Stimulated activated CD8-positive, alpha-beta memory T cell treated with anti-CD3 and anti-CD28 coated beads, Interleukin-15, amount 100 ng/mL, for 24 hours (primary cell): ENCODE measurements at places on chromosomes 2 and 18.

- DNase-seq, result no peak
Measured at GRCh38 chr2:2320486-2321199, 10.4 kb downstream of the MYT1L start.

- DNase-seq, result no peak
Measured at GRCh38 chr2:160610041-160610440, 116.4 kb upstream of the RBMS1 start.

DNA sequence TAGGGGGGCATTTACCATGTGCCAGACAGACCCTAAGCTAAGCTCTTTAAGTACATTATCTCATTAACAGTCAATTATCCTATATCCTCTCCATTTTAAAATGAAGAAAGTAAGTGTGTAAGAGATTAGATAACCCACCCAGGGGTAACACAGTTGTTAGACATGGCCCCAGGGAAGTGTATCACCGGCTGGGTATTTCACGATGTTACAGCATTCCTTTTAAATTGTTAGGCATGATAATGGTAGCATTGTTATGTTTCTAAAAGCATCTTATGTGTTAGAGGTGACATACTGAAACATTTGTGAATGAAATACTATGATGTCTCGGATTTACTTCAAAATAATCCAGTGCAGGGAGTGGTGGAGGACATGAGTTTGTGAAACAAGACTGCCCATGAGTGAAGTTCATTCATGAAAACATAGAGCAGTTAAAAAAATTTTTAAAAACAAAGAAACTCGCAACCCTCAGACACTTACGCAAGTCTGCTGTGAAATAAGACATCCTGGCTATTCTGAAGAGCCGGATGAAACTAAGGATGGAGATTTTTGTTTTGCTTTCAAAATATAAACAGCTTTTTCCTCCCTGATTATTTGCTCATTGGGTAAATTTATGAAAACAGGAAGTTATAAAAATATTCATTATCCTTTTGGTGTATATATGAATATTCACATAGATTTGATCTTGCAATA lies 54.9 kb downstream of the IL1RL2 start:
- DNase-seq, result no peak

DNA sequence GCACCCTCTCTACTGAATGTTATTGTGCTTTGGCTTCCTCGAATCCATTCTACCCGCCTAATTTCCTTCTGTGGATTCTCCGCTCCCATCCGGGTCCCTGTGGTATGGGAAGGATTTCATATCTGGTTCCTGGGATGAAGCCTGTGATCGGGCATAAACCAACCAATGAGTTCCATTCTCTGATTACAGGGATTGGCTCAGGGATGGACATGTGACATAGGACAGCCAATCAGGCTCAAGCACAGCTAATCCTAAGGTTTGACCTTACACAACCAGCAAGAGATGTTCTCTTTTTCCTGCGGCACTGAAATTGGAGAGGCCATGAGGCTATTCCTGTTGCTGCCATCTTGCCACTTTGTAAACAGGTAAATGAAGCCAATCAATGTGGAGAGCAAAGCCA lies 168.1 kb upstream of the SMAD2 start:
- no peak for DNase-seq

GRCh38 chr2:30147196-30147714 lies 448 bp downstream of the YPEL5 start:
- peak; percentile 4 for DNase-seq

DNA sequence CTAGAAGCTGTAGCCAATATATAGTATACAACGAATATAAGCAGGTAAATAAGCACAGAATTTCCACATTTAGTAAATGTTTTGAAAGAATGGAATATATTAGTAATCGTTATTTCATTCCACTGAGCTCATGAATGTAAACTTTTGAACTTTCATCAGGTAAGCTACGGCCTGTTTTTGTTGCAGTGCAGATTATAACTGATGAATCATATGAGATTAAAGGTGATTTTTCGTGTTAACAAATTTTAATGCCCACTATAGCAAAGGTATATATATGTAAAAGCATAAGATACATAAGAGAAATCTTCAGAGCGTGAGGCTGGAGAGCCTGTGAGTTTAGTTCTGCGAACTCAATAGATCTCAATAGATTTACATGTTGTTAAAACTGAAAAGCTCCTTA lies 1.1 kb downstream of the SCYGR1 start:
- DNase-seq, result no peak

DNA sequence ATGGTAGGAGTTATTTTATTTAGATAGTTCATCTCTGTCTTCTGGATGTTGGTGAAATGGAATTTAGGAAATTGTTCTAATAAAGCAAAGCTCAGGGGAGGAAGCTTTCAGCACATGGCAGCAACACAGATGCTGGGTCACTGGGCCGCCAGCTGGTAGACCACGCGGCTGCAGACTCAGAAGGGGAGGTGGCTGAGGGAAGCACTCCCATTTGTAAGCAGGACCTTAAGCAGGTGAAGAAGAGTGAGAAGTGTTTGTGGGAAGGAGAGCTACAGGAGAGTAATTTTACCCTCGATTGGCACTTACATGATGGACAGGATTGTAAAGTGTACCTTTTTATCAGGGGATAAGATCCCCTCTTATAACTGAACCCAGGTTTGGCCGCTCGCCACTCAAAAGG lies 24.4 kb downstream of the NMS start:
- no peak for DNase-seq

- DNase-seq, result no peak
Measured at GRCh38 chr2:19225931-19226330, 132.5 kb downstream of the OSR1 start.

DNA sequence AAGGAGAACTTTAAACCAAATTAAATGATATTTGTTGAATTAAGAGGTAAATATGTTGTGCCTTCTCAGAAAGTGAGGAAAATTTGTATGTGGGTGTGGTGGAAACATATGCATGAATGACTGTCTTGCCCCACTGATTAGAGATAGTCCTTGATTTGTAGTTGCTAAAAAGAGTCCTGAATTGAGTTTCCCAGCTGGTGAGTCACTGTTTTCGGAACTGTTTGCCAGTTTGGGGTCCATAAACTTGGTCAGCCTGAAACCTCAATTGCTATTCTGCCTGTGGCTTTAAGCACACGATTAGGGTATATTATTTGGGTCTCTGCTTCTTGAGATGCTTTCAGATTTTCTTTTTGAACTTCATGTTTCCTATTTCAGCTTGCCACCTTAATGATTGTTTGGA lies 53.3 kb downstream of the PIKFYVE start:
- no peak for DNase-seq

DNA sequence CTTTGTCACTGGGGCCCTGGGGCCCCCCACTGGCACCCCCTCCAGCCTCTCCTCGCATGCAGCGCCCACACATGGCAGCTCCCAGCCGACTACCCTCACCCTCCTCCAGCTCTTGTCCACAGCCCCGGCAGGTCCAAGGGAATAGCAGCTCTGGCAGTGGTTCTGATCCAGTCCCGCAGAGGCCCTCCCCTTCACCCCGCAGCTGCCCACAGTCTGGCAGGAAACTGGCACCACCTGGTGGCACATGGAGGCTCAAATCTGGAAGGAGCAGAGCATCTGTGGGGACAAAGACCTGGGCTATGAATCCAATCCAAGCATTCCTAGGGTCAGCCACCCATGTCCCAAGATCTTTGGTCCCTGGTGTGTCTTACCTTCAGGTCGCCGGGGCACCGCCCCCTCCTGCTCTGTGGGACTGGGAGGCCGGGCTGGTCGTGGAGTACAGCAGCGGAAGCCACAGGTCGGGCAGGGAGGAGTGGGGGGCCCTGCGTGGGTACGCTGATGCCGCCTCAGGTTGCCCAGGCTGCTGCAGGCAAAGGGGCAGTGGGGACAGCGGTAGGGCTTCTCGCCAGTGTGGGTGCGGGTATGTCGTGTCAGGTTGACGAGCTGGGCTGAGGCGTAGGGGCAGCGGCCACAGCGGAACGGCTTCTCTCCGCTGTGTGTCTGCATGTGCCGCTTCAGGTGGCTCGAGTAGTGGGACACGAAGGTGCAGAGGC lies 2.3 kb downstream of the ZNF513 start:
- DNase-seq, result no peak

DNA sequence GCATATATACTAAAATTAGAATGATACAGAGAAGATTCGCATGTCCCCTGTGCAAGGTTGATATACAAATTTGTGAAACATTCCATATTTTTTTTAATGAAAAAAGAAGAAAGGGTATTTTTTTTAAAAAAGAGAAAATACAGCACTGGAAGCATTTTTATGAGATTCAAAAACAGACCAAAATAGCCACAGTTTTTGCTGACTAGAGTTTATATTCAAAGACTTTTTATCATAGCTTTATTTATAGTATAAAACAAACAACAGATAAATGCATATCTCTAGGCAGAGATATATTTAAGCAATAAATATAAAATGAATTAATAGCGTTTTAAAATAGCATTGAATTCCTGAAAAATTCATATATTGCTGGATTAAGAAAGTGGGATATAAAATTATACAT lies 436.5 kb upstream of the ACVR2A start:
- no peak for DNase-seq

DNA sequence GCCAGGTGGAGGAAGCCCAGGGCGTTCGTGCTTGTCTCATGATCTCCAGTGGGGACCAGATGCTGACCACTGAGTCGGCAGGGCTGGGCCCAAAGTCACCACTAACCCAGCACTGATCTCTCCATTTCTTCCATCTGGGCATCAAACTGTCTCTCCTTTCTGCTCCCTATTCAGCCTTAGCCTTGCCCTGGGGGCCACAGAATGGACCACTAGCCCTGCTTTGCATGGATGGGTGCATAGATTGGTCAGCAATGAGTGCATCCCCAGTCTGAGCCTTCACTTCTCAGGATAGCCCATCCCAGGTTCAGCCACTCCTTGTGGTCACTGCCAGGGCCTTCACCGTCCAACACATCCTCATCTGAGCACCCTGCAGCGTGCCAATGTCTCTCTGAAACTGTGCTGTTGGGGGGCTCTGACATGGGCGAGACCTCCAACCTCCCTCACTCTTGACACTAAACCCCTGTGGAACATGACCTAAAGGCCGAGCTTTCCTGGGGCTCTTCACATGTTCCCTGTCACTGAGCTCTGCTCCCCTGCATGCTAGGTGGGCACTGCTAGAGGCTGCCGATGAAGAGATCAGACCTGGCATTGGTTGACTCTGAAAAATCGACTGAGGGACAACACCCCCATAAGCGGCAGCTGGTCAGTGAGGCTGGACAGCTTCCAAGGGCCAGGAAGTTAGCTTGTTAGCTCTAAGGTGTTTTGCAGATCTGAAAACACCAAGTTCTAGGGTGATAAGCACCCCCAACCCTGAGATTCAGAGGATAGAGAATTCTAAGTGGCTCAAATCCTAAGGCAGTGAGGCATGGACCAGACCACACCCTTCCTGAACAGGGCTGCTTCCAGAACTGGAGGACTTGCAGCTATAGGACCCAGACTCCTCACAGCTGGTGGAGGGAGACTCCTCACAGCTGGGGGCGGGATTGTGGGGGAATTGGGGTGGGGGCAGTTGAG lies 61.7 kb downstream of the HS1BP3 start:
- DNase-seq, result no peak

DNA sequence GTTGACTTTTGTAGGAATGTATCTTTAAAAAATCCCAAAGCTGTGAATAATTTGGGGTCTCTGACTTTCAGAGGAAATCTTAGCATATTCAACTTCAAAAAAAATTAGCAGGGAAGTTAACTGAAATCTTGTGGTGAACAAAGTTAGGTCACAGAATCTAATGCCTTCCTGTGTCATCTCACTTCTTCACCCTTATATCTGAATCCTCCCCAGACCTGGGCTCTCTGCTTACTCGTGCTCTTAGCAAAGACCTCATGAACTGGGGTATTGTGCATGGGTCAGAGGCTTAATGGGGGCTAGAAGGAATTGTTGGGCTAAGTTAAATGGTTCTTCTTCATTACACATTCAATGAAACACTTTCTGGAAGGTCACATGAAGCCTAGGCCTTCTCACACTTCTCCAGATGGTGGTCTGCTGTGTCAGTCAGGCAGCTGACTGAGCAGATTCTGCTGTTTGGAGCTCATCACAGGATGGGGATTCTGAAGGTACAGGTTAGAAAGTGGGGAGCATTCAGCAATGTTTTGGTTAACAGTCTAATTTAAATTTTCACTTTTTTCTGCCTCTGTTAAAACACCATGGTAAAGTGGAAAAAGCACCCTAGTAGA lies 131.3 kb downstream of the SUCLG1 start:
- no peak for DNase-seq

DNA sequence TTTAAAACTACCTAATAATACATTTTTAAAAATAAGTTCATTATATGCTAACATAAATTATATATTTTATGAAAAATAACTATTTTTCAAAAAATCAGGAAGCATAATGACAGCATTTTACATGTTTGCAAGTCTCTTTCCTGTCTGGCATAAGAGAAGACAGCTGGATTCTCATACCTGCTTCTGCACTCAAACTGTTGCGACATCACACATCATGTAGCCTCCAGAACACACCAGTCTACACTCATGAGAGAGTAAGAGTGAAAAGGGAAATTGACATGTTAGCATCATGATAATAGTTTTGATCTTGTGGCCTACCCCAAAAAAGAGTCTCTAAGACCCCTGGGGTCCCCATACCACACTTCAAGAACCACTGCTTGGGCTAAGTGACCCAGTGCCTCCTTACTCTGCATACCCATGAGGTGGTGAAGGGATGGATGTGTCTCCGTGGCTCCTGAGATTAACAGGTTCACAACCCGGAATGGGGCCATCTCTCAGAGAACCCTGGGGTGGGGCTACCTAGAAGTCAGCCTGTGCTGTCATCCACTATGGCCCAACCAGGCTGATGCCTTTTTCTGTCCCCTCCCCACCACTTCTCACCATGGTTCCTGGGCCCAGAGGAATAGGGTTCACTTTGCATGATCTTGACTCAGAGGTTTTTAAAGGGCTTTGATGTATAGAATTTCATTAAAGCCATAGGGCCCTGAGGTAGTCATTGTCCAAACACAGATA lies 102.6 kb upstream of the DAPL1 start:
- DNase-seq, result no peak

DNA sequence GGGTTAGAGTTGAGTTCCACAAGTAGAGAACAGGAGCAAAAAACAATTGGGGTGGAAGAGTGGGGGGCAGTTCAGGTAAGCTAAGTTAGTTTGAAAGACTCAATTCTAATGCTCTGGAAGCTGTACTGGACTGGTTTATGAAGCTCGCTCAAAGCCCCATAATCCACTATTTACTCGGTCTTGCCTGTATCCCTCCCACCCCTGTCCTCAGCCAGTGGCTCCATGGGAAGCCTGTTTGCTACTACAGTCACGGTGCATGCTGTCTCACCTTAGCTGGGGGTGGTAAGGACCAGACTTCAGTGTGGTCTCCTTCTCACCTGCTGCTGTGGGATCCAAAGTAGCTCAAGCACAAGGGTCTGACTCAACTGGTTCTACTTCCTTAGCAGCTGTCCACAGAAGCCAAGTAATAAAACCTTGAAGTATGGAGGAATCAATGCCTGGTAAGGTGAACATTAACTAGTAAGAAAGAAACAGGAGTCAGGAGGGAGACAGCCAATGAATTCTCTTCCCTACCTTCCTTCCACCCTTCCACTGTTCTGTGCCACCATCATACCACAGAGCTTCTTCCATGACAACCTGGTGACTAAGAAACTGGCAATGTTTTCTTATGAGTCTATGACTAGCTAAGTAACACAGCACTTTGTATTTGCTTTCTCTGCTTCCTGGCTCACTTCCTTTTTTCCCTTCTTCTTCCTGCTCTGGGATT lies 230.8 kb downstream of the SRBD1 start:
- DNase-seq, result no peak

GRCh38 chr2:56338232-56338631 lies 154.4 kb downstream of the CCDC85A start:
- no peak for DNase-seq
